ENCODE measurements at places on chromosomes 6 and 20.

DNA sequence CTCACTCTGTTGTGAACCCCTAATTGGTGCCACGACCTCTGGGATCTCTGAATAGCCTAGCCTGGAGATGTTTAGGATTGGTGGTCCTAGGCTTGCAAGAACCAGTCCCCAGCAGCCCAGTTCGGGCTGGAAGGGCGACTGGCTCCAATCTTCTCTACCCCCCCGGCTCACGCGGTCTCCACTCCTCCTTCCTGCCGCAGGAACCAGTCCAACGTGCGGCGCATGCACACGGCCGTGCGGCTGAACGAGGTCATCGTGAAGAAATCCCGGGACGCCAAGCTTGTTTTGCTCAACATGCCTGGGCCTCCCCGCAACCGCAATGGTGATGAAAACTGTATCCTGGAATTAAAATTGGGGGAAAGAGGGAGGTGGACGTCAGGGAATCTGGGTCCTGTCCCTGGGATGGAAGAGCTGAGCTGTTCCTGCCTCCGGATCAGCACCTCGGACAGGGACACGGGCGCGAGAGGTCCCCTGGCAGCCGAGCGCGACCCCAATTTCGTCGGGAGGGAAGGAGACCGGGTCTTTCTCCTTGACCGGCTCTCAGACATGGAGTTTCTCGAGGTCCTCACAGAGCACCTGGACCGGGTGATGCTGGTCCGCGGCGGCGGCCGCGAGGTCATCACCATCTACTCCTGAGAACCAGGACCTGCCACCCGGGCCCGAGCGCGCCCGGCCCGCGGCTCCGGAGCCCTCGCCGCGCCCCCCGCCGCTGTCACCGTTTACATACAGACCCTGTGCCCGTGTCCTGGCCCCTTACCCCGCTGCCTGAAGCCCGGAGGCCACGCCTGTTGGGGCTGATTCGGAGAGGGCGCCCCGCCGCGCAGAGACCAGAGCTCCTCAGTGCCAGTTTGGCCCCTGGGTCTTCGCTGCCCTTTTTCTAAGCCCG is 28.2 kb downstream of the SLC12A5 start:
- peak; percentile 4 for DNase-seq

- DNase-seq = no peak
Observed at GRCh38 chr6:12324099-12324498, 33.9 kb downstream of the EDN1 start.

DNA sequence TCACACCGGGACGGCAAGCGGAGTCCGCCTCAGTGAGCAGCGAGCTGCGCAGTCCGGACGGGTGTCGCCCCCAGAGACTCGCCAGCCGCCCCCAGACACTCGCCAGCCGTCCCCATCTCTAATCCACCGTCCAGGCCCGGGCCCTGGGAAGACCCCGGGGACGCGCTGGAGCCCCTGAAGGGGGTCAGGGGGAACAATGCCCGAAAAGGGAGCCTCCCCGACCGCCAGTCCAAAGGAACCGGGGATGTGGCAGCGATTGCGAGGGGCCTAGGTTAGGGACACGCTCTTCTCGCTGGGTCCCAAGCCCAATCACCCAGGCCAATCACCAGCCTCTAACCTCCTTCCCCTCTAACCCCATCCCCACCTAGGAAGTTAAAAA is 33.1 kb downstream of the TFAP2A start:
- no peak for DNase-seq

DNA sequence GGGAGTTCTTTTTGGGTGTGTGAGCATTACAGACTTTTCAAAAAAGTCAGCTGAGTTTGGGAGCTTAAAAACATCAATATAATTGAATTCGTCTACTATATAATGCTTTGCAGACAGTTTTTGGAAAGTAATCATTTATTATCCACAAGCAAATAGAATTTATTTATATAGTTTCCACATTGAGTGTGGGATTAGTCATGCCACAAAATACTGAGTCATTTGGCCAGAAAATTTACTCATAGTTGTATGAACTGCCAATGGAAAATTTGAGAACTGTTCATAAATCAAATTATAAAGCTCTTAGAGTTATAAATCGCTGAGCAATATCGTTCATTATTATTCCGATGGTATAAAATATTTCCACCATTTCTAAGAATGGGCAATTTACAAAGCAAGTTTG is 5.0 kb downstream of the BEND6 start:
- DNase-seq = no peak

- DNase-seq = no peak
Observed at GRCh38 chr6:36581716-36582115, 12.4 kb upstream of the SRSF3 start.

DNA sequence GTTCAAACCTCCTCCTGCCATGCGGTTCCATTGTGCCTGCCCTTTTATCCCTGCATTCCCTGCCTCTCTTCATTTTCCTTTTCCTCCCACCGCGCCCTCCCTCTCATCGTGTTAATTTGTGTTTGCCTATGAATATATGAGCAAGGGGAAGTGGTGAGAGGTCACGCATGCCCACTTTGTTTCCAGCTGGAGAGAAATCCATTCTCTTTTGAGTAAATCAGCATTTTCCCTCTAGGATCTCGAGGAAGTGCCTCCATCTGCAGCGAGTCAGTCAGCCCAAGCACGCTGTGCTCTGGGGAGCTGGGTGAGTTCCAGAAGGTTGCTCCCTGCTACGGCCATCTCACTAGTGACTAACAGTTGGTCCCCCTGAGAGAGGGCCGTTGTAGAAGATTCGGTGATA is 42.9 kb downstream of the CDH26 start:
- no peak for DNase-seq

GRCh38 chr20:11118802-11119380 is 445.1 kb upstream of the JAG1 start:
- no peak for DNase-seq

GRCh38 chr6:19301980-19302379 is 535.2 kb upstream of the ID4 start:
- DNase-seq = peak; percentile 13

- no peak for DNase-seq
Observed at GRCh38 chr20:33352258-33353012, 48.9 kb downstream of the CDK5RAP1 start.

DNA sequence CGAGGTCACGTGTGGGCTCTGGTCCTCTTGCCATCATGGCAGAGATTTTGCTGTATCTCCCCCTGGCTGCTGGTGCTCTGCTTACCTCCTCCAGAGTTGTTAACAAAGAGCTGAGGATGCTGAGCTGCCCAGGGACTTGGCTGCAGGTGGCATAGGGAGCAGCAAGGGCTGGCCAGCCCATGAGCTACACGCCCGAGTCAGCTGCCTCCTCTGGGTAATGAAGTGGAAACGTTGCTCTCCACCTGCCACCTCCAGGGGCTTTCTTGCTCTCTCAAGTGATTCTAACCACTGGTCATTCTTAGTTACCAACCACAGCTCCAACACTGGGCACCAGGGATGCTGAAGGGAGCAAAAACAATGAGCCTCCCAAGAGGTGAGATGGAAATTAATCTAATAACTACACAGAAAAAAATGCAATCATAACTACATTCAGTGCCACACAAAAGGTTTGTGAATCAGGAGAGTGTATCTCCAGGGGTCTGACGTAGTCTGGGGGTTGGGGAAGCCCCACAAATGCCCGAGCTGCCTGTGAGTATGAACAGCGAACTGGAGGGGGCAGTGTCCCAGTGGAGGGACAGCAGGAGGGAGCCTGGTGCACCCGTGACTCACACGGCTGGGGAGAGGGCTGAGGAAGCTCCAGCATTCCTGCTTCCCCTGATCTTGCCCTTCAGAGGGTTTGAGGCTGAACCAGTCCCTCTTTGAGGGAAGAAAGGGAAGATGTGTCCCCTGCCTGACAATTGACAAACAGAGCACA is 78.7 kb downstream of the CDH26 start:
- no peak for DNase-seq

GRCh38 chr6:145736661-145737144 is 1.4 kb upstream of the EPM2A start:
- peak; percentile 24 for DNase-seq

GRCh38 chr20:12700701-12701100 is 308.1 kb upstream of the SPTLC3 start:
- DNase-seq = no peak

GRCh38 chr6:109821428-109821827 is 130.3 kb downstream of the FIG4 start:
- DNase-seq = no peak

GRCh38 chr6:90365002-90365401 is 68.4 kb upstream of the BACH2 start:
- DNase-seq = no peak

DNA sequence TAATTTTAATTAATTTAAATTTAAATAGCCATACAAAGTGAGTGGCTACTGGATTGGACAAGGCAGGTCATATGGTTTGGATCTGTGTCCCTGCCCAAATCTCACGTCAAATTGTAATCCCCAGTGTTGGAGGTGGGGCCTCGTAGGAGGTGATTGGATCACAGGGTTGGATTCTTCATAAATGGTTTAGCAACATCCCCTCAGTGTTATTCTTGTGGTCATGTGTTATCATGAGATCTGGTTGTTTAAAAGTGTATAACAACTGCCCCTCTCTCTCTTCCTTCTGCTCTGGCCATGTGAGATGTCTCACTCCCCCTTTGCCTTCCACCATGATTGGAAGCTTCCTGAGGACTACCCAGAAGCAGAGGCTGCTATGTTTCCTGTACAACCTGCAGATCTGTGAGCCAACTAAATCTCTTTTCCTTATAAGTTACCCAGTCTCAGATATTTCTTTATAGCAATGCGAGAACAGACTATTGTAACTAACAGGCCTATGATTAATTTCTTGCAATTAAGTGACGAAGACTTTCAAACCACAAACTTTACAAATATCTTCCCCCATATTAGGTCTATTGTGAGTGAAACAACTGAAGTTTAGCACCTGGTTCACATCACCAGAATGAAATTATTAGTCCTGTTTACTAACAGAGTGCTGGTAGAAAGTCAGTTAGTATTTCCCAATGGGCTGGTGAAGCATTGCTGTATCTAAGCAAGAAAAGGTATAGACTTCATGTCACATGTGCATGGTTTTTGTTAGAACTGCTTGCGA is 60.0 kb upstream of the TNFAIP3 start:
- DNase-seq = no peak

- no peak for DNase-seq
Observed at GRCh38 chr6:3314176-3314575, 55.4 kb downstream of the PSMG4 start.

DNA sequence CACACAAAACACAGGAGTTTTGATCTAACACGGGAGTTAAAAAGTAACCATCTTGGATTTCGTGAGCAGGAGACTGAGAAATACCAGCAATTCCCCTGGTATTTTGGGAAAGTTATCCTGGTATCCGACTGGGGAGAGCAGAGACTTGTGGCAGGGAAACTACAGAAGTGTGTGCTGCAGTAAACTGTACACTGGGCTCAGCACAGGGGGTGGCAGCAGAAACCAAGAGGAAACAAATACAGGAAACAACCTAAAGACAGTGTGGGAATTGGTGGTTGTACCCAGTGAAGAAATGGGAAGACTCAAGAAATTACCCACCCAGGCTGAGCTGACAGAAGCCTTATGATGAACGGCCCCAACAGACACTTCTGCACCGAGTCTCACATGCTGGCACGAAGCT is 109.8 kb downstream of the CHD6 start:
- DNase-seq = no peak

DNA sequence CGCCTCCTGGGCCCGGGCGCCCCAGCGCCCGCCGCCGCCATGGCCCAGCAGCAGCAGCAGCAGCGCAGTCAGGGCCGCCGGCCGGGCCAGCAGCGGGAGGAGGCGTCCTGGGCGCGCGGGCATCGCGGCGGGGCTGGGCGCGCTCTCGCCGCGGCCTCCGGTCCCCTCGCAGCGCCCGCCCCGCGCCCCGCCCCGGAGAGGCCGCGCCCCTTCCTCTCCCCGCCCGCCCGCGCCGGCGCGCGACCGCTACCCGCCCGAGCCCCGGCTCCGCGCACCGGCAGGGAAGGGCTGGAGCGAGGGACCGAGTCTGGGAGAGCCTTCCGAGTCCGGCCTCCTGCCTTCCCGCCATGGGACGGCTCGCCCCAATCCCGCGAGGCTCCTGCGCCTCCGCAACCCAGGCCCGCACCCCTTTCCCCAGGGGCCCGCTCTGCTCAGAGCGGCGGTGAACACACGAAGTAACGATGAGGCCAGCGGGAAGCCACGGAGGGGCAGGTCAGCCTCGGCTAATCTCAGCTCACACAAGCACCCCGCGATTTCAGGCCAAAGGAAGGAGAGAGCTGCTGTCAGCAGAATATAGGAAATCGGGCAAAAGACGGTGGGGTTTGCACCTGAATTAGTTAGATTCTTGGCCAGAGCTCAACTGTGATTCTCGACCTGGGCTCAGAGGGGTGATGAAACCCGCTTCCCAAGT is at the start of gene TXNDC5:
Gene TXNDC5 (minus strand): TSS at position 135 of the 691 bp plus-strand sequence. CDS start 12 bp downstream, at position 123.
- peak; percentile 51 for DNase-seq

DNA sequence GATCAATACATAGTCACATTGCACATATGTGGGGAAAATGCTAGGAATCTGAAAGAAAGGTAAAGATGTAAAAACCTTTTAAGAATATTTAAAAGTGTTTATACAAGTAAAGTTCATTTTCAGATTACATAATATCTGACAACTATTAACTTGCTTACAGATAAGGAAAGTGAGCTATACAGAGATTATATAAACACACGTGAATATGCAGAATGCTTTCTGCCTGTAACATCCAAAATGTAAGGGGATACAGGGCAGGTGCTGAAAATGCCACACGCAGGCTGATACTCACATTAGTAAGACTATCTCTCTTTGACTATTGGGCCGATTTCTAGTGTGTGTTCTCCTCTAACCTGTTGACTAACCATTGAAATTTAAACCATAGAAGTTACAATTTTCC is 17.9 kb upstream of the MAP7 start:
- DNase-seq = no peak

DNA sequence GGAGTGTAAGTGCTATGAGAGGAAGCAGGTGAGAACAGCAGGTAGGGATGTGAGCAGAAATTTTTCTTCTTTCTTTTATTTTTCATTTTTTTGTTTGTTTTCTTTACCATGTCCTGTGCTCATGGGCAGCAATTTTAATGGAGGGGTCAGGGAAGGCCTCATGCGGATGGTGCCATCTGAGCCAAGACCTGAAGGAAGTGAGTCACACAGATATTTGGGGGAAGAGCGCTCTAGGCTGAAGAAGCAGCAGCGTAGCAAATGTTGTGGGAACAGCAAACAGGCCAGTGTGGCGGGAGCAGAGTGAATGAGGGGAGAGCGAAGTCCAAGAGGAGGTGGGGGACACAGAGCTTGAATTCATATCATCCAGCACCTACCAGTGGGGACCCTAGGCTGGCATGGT is 12.7 kb downstream of the SPDEF start:
- DNase-seq = peak; percentile 26

- no peak for DNase-seq
Observed at GRCh38 chr6:67287566-67287965, 1347.5 kb upstream of the ADGRB3 start.

DNA sequence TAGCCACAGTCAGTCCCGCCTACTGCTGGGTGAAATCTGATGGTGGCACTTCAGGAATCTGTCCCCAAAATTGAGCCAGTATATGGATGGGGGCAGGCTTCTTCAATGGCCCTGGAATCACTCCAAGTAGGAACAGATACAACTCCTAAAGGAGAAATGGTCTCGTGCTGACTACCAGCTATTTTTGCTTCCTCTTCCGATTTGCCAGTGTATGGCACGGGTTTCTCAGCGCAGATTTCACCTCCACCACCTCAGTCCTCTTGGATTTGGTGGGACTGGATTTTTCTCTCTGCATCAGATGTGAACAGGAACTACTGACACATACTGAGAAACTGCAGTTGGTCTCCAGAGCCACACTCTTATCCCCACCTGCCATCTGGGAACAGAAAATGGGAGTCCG is 27.2 kb downstream of the PNPLA1 start:
- no peak for DNase-seq

GRCh38 chr20:47638851-47639250 is 137.2 kb downstream of the NCOA3 start:
- DNase-seq = no peak
